ENCODE measurements at places on chromosomes 7 and 10.

GRCh38 chr7:73704640-73705550, 14.6 kb downstream of the STX1A start:
- no peak for DNase-seq

- no peak for DNase-seq
Observed at GRCh38 chr7:16135658-16136057, 285.7 kb downstream of the CRPPA start.

DNA sequence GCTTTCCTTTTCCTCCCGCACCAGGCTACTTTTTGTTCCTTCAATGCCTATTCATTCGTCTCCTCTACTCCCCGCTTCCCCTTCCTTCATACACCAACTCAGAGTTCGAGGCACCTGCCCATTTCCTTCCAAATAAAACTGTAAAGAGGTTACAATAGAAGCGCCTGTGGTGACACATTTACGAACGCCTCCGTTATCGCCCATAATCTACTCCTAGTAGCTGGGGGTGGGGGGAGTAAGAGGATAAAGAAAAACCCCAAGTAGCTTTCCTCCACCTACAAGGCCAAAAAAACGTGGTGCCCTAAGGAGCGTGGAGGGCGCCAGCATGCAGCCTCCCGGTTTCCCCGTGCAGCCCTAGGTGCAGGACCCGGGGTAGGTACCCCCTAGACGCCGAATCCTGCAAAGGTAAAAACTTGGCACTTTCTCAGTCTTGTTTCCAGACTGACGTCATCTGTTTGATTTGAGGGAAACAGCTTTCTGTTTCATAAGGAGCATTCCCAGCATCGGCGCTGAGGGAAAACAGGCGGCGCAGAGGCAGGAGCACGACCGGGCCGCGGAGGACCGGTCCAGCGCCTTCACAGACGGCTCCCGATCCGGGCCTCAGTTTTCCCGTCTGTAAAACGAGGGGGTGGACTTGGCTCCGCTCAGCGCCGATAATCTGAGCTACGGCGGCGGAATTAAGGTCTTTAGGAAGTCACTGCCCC, 922 bp downstream of the PPA1 start:
- no peak for DNase-seq

- DNase-seq = no peak
Observed at GRCh38 chr10:1643161-1643907, 94.0 kb downstream of the ADARB2 start.

DNA sequence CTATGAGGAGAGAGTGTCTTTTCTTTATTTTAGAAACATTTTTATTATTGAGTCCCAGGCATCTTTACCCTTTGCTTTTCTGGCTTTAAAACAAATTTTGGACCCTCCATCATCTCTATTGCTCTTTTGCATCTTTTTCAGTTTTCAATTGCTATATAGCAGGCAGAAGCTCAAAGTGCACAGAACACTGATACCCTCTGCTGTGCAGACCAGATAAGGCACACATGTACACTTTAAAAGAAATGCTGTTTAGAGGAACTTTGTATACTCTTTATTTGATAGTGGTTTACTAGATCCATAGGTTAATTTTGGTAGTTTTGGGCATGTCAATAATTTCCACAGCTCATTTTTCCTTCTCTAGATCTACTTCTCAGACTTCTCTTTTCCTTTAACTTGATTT, 324.2 kb downstream of the SH2D4B start:
- DNase-seq = no peak

DNA sequence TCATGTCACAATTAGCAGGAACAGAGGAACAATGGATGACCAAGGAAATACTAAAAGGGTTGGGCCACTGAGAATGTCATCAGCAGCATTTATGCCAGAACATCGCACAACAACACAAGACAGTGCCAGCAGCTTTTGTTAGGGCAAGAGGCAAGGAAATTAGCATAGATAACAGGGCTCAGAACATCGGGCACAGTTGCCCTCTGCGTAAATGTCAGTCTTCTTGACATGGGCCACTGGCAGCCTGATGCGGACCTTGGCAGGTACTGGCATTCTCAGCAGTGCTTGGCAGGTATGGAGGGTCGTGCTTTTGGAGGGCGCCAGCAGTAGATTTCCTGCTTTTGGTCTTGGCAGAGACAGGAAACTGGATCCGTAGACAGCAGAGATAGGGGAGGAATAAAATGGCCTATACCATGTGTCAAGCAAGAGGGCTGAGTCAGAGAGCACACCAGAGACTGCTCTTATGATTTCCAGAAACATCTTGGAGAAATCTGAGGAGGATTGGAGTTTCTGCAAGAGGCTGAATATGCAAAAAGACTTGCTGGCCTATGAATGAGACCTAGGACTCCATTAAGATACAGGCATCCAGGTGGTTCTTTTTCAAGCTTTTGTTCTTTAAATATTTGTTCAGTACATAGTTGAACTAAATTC, 371.5 kb upstream of the MTPN start:
- no peak for DNase-seq

DNA sequence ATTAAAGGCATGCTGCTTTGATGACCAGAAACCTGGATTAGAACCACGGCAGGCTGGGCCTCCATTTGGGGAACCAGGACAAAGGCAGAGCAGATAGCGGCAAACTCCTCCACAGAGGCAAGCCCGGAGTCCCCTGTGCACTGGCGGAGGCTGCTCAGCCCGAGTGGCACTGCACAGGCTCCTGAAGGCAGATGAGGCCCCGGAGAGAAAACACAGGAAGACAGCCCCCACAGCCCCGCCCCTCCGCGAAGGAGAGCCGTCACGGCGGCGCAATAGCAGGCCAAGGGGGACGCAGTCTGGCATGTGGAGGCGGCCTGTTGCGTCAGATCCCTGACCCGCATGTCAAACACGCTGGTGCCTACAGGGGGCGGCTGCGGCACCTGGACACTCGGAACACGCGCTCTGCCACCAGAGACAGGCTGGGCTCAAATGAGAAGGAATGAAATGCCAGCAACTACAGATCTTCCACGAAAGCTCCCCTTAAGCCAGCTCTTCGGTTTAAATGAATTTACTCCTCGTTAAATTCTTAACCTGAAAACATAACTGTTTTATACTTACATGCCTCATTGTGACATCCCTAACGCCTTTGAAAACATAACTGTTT, 128.5 kb downstream of the MAD1L1 start:
- no peak for DNase-seq

DNA sequence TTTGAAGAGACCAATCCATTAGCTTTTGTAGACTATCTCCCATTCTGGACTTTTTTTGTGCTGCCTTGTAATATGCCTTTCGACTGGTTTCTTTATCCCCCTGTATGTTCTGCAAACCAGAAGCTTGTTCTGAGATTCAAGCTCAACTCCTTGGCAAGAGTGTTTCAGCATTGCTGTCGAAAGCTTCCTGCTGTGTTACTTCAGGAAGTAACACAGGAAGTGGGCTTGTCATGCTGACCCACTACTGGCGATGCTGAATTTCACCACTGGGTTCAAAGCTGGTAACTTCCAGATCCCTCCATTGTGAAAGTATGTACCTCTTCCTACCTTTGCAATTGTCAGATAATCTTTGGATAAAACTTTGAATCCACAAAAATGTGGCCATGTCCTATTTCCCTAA, 57.9 kb upstream of the INSYN2A start:
- DNase-seq = no peak

DNA sequence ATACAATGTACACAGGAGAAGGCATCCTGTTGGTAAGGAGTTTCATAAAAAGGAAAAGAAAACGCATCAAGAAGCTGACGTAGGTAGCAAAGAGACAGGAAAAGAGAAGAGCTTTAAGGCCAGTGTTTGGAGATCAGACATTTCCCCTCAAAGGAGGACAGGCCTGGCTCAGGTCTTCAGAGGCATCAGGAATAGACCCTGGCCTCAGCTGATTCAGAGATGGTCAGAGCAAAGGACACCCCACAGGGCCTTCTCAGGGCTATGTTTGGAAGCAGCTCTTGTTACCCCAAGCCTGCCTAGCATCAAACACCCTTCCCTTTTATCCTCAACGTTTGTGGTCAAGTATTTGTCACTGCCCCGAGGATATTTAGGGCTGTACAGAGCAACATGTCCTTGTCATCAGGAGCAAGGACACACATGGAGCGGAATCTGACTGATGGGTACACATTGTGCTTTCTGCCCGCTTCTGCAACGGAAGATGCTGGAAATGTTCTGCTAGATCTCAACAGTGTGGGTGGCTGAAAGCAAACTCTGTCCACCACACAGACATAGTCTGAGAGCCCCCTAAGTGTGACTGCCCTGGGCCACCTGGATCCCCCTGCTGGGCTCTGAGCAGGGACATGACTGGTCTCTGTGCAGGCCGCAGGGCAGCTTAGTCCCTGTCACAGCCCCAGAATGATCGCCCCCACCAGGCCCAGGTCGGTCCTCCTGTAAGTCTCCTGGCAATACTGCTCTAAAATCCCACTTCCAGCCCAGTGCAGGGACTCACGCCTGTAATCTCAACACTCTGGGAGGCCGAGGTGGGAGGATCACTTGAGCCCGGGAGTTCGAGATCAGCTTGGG, 1.0 kb upstream of the ZDHHC4 start:
- no peak for DNase-seq

- no peak for DNase-seq
Observed at GRCh38 chr10:79184657-79185056, 115.9 kb downstream of the ZMIZ1 start.

GRCh38 chr10:111113961-111114757, 37.3 kb downstream of the ADRA2A start:
- DNase-seq = no peak

- no peak for DNase-seq
Observed at GRCh38 chr7:106486331-106486730, 174.6 kb downstream of the CCDC71L start.

GRCh38 chr7:70919481-70920073, 212.4 kb upstream of the GALNT17 start:
- no peak for DNase-seq

GRCh38 chr7:3154881-3155494, 111.3 kb upstream of the CARD11 start:
- DNase-seq = peak; percentile 51

GRCh38 chr7:114026486-114027089, 107.8 kb upstream of the PPP1R3A start:
- DNase-seq = no peak

DNA sequence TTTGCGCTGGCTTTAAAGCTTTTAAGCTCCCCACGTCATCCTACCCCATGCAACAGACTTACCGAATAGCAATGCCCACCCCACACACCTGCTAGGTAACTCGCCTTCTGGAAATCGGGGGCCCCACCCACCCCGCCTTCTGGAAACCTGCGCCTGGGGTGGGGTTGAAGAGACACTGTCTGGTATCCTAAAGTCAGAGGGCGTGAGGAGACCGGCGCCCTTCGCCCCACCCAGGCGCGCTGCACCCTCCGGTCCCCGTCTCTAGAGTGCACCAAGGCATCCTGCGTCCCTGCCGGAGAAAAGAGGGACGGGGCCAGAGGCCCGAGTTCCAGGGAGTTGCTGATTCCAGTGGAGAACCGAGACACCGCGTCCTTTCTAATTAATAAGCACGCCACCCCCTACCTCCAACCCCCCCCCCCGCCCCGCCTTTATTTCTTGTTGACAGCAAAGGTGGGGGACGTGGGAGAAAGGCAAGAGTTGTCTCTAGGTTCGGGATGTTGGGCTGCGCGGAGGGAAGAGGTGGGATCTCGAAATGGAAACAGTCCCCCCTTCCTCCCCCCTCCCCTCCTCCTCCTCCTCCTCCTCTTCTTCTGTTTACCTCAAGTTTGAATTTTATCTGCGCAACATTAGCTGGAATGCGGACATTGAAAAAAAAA, 220.9 kb upstream of the MKLN1 start:
- DNase-seq = peak; percentile 45

DNA sequence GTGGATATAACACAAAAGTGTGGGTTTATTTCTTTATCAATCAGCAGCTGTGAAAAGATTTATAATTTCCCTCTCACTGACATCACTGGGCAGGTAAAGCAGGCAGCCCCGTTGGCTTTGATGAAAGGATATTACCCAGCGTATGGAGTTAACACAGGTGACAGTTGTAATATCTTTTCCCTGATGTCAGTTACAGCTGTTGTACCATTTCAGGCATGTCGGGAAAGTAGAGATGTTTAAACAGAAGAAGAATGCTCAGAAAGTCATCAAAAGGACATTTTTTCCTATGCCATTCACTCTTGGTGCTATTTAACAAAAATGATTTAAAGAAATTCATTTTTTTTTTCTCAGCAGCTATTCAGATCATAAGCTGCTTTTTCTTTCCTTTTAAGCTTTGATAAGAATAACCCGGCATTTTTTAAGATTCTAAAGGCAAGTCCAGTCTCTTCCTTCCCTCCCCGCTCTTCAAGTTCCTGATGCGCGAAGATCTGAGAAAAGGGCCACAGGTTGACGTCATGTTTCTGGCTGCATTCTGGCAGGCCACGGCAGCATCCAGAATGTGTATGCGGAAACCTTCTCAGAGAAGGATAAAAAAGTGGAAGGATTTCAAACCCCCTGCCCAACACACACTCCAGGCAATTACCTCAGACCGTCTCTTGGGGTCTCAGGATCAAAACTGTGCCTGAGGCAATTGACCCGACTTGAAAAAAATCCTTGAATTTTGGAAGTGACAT, 32.5 kb upstream of the ADAM12 start:
- DNase-seq = no peak

GRCh38 chr10:80596391-80597257, 58.9 kb downstream of the SH2D4B start:
- DNase-seq = no peak

GRCh38 chr10:86439544-86439943, 72.9 kb upstream of the GRID1 start:
- no peak for DNase-seq

GRCh38 chr10:133039107-133039802, 48.5 kb upstream of the ADGRA1 start:
- DNase-seq = no peak

DNA sequence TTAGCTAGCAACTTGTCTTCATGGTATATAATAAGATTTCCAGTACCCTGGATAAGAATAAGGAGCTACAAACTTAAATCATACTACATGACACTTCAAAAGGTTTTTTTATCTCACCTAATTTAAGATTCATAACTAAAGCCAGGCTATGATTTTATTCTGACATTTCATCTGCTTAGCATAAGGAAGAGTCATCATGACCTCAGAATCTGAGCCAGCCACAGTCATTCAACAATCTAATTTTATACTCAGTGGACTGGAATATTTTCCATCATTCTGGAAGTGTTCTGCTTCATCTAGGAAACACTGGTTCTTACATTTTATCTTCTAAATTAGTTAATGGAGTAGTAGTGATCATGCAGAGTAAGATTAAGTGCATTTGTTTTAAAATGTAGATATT, 102.1 kb upstream of the KCND2 start:
- DNase-seq = no peak

DNA sequence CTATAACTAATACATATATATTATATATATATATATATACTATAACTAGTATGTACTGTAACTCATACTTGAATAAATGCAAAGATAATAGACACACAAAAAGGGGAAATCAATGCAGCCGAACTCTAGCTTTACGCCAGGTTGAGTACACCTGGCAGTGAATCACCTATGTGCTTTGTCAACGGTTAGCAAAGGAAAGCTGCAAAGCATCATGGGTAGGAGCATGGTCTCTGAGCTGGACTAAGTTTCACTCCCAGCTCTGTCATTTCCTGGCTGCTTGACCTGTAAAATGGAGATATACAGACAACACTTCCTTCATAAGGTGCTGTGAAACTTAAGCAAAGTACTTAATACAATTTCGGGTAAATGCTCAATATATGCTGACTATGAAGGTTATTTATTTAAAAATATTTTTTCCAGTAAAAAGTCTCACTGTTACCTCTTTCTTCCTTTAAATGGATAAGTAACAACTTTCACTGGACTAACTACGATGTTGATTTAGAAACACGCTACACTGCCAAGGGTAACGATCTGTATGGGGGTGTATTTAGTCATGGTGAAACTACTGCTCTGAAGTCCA, 61.7 kb upstream of the ITGA8 start:
- no peak for DNase-seq

GRCh38 chr10:23994459-23995046, 214.4 kb upstream of the KIAA1217 start:
- DNase-seq = no peak

Data from T-helper 17 cell (primary cell).